ENCODE measurements at places on chromosomes 5 and 9.

GRCh38 chr5:150488519-150489359 lies 19.2 kb upstream of the NDST1 start:
- no peak for DNase-seq

DNA sequence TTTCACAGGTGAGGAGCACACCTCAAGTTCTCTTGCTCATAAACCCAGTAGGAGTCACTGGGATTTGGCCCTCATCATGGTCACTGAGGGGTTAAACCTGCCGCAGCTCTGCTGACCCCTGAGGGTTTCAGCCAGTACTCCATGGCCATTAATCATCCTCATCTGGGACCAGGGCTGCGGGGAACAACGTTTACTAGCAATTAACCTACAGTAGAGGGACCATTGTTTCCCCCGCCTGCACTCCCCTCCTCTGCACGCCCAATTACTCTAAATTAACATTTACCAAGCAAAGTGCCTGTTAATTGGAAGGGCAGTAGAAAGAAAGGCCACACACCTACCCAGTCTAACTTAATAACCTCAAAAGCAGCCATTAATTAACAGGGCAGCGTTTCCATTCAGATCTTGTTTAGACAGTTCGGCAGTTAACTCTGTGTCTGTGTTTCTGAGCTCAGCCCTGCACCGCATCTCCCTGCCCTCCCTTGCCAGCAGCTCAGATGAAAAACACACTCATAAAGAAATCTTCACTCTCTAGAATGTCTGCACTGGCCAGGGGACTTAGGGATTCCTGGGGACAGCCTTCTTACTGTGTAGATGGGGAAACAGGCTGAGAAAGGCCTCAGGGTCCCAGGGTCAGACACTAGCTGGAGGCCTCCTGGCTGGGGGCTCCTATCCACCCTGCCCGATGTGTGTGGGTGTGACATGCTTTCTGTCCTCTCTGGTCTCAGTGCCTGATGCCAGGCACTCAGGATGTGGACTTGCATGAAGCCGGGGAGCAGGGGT lies 51.6 kb downstream of the ALG2 start:
- DNase-seq = no peak

- DNase-seq = no peak
Observed at GRCh38 chr9:136470792-136471469, 11.9 kb downstream of the SEC16A start.

DNA sequence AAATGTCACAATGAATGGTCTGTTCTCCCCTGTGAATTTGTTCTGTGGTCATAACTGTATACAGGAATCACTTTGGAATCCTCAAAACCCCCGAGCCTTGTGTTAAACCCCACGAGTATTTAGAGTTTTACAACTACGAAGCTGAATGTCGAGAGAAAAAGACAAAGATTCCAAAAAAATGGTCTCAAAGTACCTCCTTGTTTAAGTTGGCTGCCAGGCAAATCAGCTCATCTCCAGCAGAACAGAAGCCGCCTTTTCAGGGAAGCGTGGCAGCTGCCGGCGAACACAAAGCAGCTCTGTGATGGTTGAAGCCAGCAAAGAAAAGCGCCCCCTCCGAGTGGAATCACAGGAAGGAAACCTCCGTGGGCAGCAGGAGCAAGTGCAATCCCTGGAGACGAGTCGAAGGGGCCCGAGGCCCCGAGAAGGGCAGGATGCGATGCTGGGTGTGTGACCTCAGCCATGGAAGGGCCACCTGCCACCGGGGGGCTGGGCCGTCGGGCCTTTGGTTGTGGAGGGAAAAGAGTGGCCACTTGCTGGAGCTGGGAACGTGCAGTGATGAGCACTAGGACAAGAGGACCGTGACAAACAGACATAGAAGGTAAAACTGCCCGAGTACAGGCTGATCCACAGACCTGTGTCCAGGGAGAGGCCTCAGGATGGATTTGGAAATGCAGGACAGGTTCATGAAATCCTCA lies 706.4 kb downstream of the SEMA5A start:
- DNase-seq = no peak

GRCh38 chr5:33713136-33713765 lies 178.5 kb downstream of the ADAMTS12 start:
- DNase-seq = no peak

DNA sequence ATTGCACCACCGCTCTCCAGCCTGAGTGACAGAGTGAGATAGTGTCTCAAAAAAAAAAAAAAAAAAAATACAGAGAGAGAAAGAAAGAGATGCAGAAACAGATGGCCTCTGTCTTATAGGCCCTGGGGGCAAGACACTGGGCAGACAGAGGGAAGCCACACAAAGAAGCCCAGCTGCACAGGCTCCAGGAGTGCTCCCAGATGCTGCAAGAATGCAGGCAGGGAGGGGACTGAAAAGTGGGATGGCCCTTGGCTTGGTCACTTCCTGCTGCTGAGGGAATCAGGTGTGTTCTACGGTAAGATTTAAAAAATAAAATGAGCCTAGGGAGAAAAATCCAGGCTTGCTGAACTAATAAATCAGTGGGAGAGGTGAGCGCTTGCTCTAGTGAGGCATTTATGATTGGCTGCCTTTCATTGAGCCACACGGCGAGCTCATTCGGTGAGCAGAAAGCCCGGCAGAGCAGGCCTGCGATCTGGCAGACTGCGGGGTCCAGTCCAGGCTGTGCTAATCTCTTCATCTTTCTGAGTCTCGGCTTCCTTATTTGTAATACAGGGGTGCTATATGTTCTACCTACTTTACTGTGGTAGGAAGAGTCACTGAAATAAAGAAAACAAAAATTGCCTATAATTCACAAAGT lies 80.6 kb downstream of the RAD23B start:
- no peak for DNase-seq

GRCh38 chr5:156383510-156384265 lies 56.7 kb downstream of the SGCD start:
- DNase-seq = no peak

Data from H54 (cell line).